Stimulated activated CD4-positive, alpha-beta T cell treated with anti-CD3 and anti-CD28 coated beads, TNF-alpha, amount 100 ng/mL, for 24 hours (primary cell): ENCODE measurements at places on chromosomes 7 and 10.

GRCh38 chr7:45435131-45435530 is 139.0 kb upstream of the ADCY1 start:
- no peak for DNase-seq

- no peak for DNase-seq
These were observed 2.6 kb upstream of the ZNF503 start for GRCh38 chr10:75403939-75404814.

DNA sequence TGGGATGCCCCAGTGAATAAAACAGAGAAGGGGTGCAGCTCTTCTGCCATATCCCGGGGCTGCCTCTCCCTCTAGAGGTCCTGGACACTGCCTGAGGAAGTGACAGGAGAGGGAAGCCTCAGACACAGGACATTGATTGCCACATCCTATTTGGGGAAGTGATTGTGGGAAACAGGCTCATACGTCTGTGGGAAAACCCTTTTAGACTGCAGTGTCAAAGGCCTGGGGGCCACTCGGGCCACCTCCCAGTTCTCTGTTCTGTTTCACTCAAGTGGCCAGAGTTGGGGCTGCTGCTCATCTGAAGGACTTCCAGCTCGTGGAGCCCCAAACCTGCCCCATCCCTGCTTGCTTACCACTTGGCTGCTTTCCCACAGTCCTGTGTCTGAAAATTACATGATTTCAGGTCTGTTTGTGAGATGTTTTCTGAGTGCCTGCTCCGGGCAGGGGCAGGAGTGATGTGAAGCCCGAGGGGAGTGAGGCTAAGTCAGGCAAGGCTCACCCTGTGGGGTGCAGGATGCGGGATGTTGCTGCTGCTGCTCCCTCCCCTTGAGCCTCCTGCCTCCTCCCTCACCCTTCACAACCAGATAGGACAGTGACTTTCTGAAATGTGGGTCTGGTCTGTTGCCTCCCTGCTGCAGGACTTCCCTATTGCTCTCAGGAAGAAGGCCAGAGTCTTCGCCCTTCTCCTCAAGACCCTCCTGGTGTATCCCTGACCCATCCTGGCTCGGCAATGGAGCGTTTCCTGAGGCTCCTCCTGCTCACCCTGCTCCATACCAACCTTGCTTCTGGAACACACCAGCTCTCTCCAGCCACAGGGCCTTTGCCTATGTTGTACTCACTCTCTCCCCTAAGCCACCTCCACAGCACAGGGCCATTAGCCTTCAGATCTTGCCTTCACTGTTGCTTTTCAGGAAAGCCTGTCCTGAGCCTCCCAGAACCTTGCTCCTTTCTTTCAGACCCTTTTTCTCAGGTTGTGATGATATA is 58.4 kb downstream of the NEURL1 start:
- DNase-seq, result no peak

- DNase-seq, result no peak
These were observed 708.9 kb downstream of the POM121L12 start for GRCh38 chr7:53744403-53744760.

- no peak for DNase-seq
These were observed 62.2 kb downstream of the XPNPEP1 start for GRCh38 chr10:109861081-109861480.

DNA sequence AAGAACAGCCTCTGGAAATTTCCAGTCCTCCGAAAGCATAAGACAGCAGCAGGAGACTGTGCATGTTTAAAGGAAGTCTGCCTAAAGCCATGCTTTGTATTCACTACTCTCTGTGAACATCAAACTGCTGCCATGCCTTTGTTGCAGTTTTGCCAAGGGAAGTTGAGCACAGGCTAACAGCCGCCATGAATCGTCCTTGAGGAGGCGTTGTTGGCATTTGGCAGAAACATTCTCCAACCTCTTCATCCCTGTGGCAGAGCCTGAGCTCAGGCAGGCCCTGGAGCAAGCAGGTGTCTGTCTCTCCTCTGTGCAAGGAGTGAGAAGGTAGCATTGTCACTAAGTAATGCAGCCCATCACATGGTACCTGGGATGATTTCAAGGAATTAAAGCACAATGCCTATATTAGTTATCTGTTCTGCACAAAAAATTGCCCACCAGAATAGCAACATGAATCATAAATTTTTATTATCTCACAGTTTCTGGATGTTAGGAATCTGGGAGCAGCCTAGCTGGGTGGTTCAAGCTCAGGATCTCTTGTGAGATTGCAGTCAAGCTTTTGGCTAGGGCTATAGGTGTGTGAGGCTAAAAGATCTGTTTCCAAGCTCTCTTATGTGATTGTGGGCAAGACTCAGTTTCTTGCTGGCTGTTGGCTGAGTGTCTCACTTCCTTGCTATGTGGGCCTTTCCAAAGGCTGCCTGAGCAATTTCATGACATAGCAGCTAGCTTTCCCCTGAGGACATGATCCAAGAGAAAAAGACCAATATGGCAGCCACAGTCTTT is 46.5 kb upstream of the KIAA1217 start:
- no peak for DNase-seq

GRCh38 chr7:74475243-74475986 is 21.7 kb downstream of the GTF2IRD1 start:
- no peak for DNase-seq

- no peak for DNase-seq
These were observed 39.9 kb downstream of the DKK1 start for GRCh38 chr10:52353960-52354394.

- DNase-seq, result no peak
These were observed 6.7 kb upstream of the FAM170B start for GRCh38 chr10:49140304-49141177.

GRCh38 chr7:104845557-104845956 is 168.4 kb upstream of the KMT2E start:
- no peak for DNase-seq

GRCh38 chr7:11427686-11428273 is 404.2 kb downstream of the THSD7A start:
- DNase-seq, result no peak

DNA sequence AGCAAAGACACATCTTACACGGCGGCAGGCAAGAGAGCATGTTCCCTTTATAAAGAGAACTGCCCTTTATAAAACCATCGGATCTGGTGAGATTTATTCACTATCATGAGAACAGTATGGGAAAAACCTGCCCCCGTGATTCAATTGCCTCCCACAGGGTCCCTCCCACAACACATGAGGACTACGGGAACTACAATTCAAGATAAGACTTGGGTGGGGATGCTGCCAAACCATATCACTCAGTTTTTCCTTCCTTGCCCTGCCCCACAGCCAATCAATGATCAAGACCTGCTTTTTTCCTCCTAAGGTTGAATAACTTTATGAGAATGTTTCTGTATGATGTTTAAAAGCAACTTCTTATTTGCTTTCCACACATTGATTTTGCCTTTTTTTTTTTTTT is 3.1 kb upstream of the PTPRE start:
- no peak for DNase-seq

DNA sequence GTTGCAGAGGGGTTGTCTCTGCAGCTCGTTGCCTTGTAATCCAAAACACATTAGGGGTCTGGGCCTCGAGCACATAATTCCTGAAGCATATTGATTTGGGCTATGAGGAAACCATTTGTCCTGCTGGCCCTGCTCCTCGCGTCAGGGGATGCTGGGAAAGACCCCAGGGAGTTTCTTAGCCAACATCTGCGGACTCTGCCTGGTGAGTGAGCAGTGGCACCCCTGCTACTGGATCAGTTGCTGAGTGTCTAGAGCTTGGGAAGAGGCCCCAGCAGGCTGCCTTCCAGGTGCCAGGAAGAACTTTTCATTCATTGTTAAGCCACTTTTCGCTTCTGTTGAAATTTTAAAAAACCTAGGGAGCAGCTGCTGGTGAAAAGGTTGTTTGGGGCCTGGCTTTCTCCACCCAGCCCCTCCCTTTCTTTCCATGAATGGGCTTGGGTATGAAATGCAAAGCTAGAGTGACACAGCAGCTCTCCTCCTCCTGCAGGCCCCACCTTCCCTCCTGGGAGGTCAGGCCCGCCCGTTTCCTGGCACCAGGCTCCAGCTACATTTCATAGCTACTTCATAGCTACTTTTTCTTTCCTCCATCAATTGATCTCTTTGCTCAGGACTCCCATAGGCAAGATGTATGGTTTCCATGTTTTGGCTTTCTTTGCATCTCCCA is 26.8 kb downstream of the TACR2 start:
- DNase-seq, result no peak

GRCh38 chr7:116216956-116217571 is 6.7 kb downstream of the TES start:
- no peak for DNase-seq

GRCh38 chr10:100985336-100985735 is 2.0 kb downstream of the MRPL43 start:
- DNase-seq, result no peak

DNA sequence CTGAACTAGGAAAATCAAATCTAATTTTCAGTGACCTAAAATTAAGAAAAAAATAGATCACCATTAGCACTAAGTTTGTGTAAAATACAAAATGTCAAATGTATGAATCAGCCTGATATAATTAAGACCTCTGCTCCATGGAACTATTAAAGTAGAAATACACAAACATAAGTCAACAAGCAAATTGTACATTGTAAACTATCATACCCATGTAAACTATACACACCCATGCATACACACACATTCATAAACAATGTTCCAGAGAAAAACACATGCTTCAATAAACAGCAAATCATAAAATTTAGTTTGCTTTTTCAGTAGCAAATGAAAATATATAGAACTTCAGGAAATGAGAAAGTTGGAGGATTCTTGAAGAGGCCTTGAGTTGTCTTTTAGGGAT is 199.7 kb upstream of the VSTM2A start:
- no peak for DNase-seq

GRCh38 chr10:88289342-88289741 is 293.8 kb downstream of the RNLS start:
- no peak for DNase-seq

DNA sequence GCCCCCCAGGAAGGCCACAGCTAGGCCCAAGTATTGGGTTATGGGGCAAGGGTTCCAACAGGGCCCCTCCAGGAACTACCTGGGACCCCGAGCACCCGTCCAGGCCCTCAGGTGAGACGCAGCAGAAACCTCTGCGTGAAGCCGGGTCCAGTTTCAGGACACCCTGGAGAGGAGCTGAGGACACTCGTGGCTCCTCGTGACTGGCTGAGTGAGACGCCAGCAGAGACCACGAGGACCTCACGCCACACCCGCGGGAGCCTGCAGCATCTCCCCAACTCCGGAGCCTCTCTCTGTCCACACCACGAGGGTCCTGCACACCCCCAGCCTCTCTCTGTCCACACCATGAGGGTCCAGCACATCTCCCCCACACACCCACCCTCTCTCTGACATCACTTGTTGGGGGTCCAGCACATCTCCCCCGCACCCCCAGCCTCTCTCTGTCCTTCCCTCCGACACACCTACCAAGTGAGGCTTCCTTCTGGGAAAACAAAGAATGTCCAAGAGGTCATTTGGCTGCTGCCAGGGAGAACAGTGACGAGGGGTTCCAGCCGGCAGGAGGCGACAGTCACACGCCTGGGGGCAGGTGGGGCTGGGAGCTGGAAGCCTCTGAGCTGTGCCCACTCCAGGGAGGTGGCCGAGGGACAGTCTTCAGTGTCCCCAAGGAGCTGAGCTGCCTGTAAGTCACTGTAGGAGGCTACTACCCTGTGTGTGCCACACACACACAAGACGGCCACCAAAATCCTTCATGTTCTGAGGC is 46.1 kb upstream of the PPP2R2D start:
- no peak for DNase-seq

GRCh38 chr7:134962270-134962780 is 24.0 kb upstream of the AGBL3 start:
- no peak for DNase-seq

- DNase-seq, result no peak
These were observed 59.4 kb downstream of the EBLN1 start for GRCh38 chr10:22158426-22158825.

DNA sequence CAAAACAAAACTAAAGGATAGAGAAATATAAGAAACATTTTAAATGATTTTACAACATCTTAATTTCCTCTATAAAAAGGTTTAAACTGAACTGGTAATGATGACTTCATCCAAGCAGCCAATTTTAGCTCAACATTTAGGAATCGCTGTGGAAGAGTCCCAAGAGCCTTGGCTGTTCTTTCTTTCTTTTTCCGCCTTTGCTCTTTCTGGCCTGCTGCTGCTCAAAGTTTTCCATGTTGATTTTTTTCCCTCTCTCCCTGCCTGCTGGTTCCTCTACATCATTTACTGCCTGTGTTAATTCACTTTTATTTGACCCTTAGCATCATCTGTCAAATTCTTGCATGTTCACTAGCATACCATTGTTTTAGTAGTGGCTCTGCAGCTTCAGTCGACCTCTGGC is 146.9 kb downstream of the EVX1 start:
- no peak for DNase-seq

DNA sequence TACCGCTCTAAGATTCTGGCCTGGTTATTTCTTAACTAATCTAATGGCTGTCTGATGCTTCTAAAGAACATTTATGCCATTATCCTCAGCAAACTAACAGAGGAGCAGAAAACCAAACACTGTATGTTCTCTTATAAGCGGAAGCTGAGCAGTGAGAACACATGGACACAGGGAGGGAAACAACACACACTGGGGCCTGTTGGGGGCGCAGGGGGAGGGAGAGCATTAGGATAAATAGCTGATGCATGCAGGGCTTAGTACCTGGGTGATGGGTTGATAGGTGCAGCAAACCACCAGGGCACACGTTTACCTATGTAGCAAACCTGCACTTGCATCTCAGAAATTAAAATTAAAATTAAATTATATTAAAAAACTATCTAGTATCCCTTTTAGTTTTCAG is 853.5 kb downstream of the GATA3 start:
- no peak for DNase-seq

DNA sequence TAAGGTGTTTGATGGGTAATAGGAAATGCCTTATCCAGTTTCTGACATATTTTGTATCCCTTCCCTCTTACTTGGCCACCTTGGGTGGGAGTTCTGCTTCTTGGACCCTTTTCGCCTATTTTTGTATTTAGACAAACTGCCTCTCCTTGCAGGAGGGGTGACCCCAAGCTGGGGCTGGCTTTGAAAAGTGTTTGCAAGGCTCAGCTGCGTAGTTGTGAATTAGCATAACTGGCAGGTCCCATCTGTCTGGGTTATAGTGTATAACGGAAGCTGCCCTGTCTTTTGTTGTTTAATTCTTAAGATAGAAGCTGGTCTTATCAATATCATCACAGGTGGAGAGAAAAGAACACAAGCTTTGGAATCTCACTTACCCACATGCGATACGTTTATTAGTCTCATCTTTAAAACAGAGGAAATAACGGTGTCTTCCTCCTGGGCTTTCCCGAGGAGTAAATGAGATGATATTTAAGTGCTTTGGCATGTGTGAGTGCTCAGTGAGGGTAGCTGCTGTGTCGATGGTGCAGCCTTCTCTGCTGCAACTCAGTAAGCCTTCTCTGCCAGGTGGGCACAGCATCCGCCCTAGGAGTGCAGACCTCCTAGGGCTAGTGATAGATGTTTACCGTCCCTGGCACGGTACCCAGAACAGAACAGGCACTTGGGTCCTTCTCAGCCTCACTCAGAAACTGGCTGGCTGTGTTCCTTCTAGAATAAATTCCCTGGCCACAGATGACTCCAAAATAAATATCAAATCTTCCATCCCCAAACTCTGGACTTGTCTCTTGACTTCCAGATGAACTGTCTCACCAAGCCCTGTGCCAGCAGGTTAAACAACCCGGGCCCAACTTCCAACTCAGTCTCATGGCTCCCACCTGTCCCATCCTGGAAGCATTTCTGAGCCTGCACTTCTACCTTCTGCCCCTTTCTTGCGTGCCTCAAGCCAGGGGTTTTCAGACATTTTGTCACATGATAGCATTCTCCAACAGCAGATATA is 227.3 kb downstream of the GFRA1 start:
- DNase-seq, result no peak
